H1 (cell line): ENCODE measurements at places on chromosomes 2 and 18.

GRCh38 chr2:12396699-12397098 is 320.0 kb upstream of the TRIB2 start:
- DNase-seq, result no peak

DNA sequence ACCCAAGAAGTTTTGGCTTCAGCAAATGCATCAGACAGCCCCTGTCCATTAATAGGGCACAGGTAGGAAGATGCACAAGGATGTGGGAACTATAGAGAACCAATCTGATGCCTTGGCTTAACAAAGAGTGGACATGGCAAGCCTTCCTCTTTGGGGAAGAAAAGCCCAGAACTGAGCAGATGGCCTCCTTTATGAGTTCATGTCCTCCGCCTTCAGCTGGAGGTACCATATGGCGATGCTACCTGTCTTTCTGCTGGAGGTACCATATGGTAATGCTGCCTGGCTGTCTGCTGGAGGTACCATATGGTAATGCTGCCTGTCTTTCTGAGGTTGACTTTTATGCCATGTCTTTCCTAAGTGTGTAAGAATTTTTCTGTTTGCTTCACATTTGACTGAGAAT is 6.0 kb downstream of the RETREG2 start:
- DNase-seq, result no peak

GRCh38 chr18:36931106-36931505 is 102.2 kb downstream of the KIAA1328 start:
- no peak for DNase-seq

DNA sequence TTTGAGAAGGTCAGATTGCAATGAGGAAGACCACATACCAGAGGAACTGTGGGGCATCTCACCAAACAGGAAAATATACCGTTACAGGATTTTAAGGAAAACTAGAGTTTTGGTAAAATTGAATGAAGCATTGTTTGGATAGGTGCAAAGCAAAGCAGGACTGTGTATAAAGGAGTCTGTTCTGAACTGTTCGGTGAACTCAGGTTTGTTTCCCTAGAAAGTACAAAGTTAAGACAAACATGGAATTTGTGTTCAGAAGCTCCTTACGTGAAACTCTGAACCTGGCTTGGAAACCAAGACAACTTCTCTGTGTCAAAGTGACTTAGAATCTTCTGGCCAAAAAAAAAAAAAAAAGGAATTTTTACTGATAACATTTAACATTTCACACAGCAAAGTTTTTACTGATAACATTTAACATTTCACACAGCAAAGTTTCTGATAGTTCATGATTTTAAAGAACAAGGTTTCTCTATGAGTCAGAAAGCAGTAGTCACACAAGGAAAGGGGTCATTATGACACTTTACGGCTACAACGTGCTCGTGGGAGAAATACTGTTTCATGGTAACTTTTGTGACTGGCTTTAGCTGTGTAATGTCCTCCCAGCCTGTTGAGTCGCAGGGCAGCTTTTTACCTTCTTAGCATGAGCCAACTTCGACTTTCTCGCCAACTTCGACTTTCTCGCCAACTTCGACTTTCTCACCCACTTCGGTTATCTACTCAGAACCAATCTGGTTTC is 21.2 kb upstream of the TET3 start:
- DNase-seq, result no peak

DNA sequence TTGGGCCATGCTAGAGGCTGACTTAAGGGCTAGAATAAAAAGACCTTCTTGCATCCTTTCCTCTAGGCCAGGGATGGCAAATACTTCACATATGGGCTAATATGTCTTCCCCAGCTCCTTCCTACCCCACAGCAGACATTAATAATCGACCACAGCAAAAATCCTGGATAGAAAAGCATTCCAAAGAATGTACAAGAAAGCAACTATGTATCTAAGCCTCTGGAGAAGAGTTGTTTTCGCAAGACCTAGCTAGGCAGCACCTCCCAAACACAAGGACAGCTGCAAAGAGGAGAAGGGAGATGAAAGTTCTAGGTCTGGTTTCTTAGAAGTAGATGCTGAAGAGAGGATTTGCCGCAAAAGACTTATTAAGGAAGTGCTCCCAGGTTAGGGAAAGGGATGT is 372.6 kb downstream of the SLC4A3 start:
- DNase-seq, result no peak

DNA sequence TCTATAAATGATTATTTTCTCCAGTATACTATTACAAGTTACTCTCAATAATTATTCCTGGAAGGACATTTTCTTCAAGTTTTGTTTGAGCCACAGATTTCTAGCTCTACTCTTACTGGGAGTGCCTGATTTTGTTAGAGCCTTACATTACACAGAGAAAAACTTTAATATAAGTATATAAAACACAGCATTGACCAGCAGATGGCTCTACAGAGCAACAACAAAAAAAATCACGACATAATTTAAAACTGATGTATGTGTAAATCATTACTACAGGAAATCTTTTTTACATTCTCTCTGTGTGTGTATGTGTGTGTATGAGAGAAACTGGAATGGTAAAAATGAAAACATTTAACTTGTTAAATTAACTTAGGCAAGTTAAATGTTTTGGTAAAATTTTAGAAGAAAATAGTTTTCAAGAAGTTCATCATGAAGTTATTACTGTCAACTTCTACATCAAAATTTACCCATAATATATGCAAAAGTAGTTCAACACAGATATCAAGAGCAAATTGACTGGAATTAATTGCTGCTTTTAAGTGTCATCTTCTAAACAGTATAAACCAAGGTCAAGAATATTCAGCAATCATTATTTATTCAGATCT is 103.3 kb downstream of the MDH1 start:
- no peak for DNase-seq

DNA sequence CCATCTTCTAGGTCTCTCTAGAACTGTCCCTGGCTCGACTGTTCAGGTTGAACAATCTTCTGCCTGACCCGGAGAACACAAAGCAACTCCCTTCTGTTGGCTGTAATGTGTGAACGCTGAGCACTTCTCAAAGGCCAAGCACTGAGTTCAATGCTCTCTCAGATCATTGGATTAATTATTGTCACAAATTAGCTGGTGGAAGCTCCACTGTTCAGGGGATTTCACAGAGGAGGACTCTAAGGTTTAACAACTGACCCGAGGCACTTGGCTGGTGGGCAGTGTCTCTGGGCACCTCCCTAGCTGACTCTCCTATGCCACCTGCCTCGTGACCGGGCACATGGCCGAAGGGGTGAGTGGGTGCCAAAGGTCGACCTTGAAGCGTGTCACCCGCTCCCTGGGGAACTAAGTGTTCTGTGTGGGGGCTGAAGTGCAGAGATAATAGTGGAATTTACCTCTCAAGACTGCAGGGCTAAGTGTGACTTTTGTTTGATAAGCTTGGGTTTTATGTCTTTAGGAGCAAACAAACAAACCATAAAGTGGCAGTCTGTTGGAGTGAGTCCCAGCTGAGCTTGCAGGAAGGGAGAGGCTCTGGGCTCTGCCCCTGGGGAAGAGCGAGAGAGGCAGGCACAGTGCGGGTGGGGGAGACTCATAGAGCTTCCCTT is 64.8 kb downstream of the BCL2L11 start:
- DNase-seq, result no peak

GRCh38 chr2:217418090-217418489 is 558.2 kb upstream of the TNP1 start:
- DNase-seq, result no peak

- DNase-seq, result no peak
These were observed 105.0 kb downstream of the SPIRE1 start for GRCh38 chr18:12552879-12553242.

- peak; percentile 47 for DNase-seq
These were observed 1.1 kb upstream of the HOXD8 start for GRCh38 chr2:176128172-176128981.

DNA sequence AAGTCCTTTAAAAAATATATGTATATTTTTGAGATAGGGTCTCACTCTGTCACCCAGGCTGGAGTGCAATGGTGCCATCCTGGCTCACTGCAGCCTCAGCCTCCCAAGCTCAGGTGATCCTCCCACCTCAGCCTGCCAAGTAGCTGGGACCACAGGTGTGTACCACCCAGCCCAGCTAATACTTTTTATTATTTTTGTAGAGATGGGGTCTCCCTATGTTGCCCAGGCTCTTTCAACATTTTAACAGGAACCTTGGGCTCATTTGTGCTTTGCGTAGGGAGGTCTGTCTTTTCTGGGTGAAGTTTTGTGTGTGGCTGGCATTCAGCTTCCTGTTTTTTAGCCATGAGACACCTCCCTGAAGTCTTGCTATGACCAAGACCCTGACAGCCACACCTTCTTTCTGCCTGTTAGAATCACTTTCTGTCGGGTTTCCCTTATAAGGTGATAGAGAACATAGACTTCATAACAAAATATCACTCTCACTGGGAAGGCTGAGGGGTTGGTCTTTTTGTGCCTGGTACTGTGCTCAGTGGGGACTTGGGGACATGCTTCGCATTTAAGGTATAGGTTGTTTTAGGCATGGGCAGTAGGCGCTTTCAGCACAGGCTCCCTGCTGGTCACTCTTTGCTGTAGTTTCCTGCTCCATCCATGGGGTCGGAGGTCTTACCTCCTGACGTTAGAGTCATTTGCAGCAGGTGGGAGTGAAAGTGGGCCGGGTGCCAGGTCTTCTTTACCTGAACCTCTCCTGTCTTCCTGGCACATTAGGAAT is 3.4 kb downstream of the RAB31 start:
- no peak for DNase-seq

DNA sequence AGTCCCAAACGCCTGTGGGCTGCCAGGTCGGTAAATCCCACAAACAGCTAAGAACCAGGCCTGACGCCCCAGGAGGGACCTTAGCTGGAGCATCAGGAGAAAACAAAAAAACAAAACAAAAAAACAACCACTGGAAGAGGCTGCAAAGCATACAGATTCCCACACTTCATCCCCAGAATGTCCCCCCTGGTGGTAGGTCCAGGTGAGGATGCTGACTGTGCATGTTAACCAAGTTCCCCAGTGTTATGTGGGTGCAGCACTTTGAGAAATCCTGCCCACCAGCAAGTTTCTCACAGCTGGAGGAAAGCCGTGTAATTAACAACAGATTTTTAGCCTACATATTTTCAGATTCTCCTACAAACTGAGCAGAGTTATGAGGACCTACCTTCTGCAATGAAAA is 15.1 kb downstream of the ST3GAL5 start:
- DNase-seq, result no peak

DNA sequence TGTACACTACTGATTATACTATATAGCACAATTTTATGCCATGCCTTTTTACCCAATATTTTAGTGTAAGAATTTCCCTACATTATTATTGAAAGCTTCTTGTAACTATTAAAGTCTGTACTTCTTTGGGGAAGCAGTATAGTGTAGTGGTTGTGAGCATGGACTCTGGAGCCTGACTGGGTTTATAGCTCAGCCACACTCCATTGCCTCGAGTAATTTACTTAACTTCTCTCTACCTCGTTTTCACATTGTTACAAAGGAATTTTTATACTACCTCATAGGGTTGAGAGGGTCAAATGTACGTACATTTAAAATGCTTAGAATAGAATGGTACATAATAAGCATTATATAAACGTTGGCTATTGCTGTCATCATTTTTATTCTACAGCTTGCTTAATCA is 139.2 kb downstream of the UBR3 start:
- no peak for DNase-seq

DNA sequence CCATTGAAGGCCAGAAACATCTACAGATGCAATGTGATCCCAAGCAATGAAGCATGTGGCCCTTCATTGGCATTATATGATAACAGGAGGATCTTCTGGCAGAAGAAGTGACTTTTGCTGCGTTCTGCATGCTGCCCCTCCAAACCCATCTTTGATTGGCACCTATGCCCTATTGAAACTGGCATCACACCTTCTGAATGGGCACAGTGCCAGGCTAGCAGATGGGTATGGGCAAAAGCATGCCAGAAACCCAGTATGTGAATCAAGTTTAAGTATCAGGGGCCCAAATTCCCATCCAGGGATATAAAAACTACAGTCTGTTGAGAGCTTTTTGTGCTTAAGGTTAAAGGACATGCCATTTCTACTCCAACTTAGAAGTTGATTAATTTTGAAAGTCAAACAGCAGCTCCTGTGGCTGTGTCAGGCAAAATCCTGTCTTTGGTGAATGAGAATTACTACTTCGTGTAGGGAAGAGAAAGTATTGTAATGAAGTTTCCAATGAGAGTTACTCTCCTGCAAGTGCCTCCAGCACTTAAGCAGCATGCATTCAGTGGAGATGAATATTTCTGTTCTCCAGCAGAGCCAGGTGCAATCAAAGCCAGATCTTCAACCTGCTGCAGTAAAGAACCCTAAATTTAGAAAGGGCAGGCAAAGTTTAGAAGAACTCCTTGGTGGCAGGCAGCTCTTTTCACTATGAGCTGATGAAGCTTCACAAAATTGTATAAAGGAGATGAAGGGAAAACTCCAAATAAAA is 8.6 kb downstream of the VRK2 start:
- DNase-seq, result no peak

- DNase-seq, result no peak
These were observed 31.6 kb downstream of the LONRF2 start for GRCh38 chr2:100290718-100291151.

DNA sequence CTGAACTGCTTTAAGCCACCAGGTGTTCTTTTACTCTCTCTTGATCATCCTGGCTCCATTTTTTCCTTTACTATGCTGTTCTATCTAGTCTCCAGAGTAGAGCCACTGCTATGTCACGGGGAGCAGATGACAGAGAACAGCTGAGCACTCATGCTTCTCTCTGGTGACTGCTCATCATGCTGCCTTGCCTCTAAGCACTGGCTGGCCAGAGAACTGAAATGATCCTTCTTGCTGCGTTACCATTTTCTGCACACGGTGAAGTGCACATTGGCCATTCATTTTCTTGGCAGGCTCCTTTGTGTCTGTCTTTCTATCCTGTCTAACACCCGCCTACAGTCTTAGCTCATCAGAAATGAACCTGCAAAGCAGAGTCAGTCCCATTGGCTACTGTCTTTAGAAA is 86.0 kb downstream of the KCTD1 start:
- DNase-seq, result no peak

GRCh38 chr18:50866765-50867164 is 12.2 kb upstream of the ME2 start:
- DNase-seq, result no peak

DNA sequence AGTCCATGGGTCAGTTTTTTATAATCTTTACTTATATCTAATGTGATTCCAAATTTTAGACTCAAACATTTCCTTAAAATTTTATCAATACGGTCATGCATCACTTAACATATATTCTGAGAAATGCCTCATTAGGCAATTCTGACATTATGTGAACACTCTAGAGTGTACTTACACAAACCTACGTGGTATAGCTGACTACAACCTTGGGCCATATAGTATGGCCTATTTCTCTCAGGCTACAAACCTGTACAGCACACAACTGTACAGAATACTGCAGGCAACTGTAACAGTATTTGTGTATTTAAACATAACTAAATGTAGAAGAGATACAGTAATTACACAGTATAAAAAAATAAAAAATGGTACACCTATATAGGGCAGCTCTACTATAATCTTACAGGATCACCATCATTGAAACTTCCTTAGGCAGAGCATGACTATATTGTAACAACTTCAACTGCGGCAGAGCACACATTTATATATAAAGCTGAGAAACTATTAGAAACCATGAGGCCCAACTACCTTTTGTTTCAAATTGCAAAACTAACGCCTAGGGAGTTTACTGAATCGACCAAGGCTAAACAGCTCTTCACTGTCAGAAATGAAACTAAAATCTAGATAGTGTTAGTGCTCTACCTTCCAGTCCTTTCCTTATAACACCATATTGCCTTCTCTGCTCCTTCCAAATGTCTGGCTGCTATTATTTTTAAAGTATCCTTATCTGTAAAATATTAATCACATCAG is 6.9 kb downstream of the YES1 start:
- no peak for DNase-seq

GRCh38 chr18:61308795-61309393 is 24.3 kb upstream of the CDH20 start:
- DNase-seq, result no peak

- no peak for DNase-seq
These were observed 181.1 kb downstream of the CCDC85A start for GRCh38 chr2:56364902-56365301.

- DNase-seq, result no peak
These were observed 1506.8 kb upstream of the TMEFF2 start for GRCh38 chr2:193701484-193701883.
